ENCODE measurements at places on chromosomes 4 and X.

DNA sequence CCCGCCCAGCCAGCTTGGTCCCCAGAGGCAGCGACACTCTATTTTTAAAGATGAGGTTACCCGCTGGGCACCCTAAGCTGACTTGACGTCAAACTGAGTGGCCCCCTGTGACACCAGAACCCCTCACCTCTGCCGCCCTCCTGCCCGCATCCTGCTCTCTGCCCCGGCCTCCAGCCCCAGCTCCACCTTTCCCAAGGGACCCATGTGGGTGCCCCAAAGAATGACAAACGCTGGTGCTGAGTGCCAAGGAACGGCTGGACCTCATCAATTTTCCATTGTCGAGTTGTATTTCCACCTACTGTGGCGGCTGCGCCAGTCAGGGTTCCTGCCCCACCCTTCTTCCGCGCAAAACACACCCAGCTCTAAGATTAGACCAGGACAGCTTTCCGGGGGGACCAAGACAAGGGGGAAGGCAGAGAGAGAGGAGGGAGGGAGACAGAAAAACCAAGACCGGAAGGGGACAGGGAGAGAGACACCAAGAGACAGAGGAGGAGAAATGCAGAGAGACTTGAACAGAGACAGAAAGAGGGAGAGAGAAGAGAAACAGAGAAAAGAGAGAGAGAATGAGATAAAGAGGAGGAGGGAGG, 2.0 kb downstream of the PRKX start:
- peak; percentile 19 for DNase-seq

- no peak for DNase-seq
Observed at GRCh38 chrX:101803451-101803850, 128.4 kb downstream of the ZMAT1 start.

- DNase-seq = no peak
Observed at GRCh38 chrX:101415180-101416145, 7.4 kb downstream of the HNRNPH2 start.

GRCh38 chrX:19810006-19810774, 77.2 kb downstream of the SH3KBP1 start:
- no peak for DNase-seq

GRCh38 chr4:87919941-87920340, 55.6 kb upstream of the SPP1 start:
- no peak for DNase-seq

DNA sequence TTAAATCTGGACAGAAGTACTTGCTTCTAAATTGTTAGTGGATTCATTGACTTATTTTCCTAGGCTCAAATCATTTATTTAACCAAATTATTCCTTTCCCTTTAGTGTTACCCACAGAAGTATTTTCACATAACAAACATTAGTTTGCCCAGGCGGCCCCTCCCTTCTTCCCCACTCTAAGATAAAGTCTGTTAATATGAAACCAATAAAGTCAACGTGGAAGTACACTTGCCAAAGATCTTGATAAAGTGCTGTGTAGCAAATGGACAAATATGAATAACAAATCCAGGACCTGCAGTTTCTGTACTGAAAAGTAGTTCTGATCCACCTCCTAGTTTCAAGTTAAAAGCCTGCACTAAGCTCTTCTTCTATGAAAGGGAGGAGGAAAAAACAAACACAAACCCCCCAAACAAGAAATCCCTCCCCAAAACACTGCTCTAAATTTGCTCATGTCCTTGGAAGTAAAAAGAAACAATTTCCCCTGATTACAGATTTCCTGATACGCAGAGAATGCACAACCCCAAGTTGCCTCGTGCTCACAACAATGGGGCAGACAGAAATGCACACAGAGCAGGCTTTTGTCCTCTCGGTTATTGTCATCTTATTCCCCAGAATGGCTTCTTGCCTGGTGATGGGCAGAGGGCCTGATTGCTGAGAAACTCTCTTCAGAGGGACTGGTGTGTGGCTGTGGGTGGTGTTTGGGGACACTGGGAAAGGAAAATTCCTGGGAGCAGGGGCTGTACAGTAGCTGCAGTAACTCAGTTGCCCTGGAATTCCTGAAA, 23.2 kb downstream of the TMSB4X start:
- no peak for DNase-seq

- DNase-seq = no peak
Observed at GRCh38 chr4:60952921-60953320, 247.2 kb upstream of the ADGRL3 start.

- no peak for DNase-seq
Observed at GRCh38 chr4:2741626-2742025, 14.5 kb downstream of the TNIP2 start.

GRCh38 chr4:72665171-72665968, 96.3 kb upstream of the ADAMTS3 start:
- DNase-seq = no peak

DNA sequence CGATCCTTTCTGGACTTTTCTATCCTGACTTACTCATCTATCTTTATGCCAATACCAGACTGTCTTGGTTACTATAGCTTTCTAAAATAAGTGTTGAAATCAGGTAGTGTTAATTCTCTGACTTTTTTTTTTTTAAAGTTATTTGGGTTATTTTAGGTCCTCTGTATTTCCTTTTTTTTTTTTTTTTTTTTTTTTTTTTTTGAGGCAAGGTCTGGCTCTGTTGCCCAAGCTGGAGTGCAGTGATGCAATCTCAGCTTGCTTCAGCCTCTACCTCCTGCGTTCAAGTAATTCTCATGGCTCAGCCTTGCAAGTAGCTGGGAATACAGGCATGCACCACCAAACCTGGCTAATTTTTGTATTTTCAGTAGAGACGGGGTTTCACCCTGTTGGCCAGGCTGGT, 2.8 kb upstream of the NELFA start:
- DNase-seq = no peak

- no peak for DNase-seq
Observed at GRCh38 chr4:156298230-156298629, 344.6 kb upstream of the CTSO start.

- no peak for DNase-seq
Observed at GRCh38 chr4:38155589-38156294, 195.5 kb downstream of the PTTG2 start.

DNA sequence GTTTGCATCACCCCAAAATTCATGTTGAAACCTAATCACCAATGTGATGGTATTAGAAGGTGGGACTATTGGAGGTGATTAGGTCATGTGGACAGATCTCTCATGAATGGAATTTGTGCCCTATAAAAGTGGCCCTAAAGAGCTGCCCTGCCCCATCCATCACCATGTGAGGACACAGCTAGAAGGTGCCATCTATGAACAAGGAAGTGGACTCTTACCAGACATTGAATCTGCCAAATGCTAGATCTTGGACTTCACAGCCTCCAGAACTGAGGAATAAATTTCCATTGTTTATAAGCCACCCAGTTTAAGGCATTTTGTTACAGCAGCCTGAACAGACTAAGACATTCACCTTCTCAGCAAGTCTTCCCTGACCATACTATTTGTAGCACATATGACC, 7.5 kb downstream of the PLA2G12A start:
- no peak for DNase-seq

GRCh38 chrX:56978172-56978571, 17.2 kb downstream of the SPIN3 start:
- peak; percentile 23 for DNase-seq

- no peak for DNase-seq
Observed at GRCh38 chrX:45762699-45763647, 562.3 kb upstream of the DIPK2B start.

DNA sequence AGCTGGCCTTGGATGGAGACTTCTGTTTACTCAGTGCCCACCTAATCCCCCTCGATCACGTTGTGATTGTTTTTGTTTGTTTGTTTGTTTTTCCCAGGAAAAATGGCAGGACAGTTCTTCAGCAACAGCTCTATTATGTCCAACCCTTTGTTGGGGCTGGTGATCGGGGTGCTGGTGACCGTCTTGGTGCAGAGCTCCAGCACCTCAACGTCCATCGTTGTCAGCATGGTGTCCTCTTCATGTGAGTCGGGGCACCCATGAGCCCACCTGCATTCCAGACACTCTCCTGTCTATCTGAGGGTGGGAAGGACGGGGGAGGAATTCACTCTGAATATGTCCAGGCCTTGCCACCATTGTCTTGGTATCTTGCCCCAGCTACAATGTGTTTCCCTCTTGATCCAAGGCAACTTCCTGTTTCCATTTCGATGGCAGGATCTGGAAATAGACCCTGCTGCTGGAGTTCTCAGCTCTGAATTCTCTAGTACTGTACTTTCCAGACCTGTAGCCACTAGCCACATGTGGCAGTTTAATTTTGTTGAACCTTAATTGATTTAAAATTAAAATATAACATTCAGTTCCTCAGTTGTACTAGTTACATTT, 10.5 kb downstream of the SLC34A2 start:
- no peak for DNase-seq
